ENCODE measurements at places on chromosomes 5 and 9.

GRCh38 chr9:74721696-74722660 lies 165.7 kb downstream of the TRPM6 start:
- DNase-seq, result no peak

GRCh38 chr5:152124409-152125041 lies 199.9 kb upstream of the GLRA1 start:
- DNase-seq, result no peak

DNA sequence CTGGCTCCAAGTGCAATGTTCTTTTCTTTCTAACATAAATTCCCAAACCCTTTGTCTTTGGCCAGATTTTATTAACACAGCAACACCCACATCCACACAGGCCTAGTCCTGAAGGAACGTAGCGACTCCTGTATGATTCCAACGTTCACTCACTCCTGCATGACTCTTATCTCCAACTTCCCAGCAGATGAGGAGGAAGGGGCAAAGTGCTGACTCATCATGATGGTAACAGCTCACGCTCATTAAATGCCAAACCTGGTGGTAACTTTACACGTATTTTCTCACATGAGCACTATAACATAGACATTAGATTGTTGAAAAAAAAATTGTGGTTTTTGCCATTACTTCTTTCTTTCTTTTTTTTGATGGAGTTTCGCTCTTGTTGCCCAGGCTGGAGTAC lies 1349.5 kb downstream of the EFNA5 start:
- no peak for DNase-seq

DNA sequence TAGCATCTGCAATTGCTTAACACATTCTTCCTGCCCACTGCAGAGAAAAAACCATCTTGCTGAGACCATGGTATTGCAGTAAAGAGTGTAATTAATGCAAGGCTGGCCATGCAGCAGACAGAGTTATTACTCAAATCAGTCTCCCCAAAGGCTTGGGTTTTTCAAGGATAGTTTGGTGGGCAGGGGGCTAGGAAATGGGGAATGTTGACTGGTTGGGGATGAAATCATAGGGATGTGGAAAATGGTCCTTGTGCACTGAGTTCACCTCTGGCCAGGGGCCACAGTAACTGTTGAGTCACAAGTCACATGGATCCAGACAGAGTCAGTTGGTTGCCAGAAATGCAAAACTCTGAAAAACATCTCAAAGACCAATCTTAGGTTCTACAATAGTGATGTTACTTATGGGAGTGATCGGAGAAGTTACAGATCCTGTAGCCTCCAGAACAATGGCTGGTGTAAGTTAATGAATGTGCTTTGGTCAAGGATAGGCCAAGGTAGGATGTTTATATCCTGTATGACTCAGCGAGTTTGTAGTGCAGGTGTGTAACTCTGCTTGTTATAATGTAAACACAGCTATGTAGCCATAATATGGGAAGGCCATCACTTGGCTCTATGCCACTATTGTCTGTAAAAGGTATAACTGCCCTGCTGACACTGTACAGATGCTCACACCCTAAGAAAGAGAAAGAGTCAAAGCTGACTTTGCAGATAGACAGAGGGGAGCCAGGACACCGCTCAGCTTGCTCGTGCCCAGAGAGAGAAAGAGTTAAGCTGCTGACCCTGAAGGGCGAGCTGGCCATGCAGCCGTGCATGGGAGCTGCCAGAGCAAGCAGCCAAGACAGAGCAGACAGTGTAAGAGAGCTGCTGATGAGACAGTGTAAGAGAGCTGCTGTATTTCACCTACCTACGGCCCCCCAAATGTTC lies 27.2 kb downstream of the C9orf152 start:
- DNase-seq, result no peak

DNA sequence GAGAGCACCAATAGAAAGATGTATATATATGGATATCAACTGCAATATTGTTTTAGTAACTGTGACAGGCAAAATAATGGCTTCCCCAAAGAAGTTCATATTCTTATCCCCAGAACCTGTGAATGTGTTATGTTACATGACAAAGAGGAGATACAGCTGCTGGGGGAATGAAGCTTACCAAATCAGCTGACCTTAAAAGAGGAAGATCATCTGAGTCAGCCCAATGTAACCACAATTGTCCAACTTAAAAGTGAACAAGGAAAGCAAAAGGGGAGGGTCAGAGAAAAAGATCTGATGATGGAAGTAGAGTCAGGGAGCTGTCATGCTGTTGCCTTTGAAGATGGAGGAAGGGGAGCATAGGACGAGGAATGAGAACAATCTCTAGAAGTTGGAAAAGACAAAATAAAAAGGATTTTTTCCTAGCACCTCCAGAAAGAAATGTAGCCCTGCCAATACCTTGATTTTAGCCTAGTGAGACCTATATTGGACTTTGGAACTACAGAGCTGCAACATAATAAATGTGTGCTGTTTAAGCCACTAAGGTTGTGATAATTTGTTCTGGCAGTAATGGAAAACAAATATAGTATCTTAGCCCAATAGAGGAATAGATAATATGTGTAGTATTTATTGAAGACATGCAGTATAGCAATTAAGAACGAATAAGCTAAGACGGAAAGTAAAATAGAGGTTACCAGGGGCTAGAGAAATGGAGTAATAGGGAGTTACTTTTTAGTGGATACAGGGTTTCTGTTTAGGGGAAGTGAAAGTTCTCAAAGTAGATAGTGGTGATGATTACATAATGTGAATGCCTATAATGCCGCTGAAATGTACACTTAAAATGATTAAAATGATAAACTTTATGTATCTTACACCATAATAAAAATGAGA lies 115.9 kb downstream of the PIK3R1 start:
- no peak for DNase-seq

DNA sequence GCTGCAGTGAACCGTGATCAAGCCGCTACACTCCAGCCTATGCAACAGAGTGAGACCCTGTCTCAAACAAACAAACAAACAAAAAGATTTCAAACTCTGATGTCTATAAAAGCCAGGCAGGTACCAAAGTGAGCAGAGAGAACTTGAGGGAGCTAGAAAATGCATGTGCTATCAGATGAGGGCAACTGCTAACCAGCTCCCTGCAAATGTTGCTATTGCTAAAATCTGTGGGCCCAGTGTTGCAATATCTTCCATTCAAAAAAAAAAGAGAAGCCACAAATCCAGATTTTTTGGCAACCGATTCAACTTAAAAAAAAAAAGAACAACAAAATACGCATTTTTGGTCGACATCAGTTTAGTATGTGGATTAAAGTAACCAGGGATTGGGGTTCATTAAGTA lies 5.5 kb downstream of the UBE2D2 start:
- no peak for DNase-seq

- no peak for DNase-seq
These were observed 59.7 kb upstream of the NEURL1B start for GRCh38 chr5:172581315-172581714.

DNA sequence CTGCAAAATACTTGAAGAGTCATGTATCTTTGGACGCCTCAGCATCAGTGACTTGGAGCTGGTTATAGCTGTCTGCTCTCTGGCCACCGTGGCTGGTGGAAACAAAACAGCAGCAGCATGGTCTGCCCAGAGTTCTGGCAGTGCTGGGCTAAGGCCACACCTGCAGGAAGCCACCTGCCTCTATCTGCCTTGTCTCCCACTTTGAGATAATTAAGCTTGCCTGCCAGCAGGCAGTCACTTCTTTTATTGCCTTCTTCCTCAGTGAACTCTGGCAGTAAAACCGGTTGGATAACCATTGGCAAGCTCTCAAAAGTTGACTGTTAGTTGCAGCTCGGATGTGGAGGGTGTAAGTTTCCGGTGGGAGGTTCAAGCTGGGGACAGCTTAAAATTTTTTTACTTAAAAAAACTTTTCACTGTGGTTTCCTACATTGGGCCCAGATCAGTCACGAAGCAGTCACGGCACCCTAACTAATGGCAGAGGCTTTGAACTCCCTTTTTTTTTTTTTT lies 4.9 kb downstream of the SMIM3 start:
- DNase-seq, result peak; percentile 47

- DNase-seq, result no peak
These were observed 8.8 kb downstream of the CSNK1G3 start for GRCh38 chr5:123520677-123521247.

GRCh38 chr5:91146905-91147600 lies 236.1 kb downstream of the ARRDC3 start:
- no peak for DNase-seq

Measured in stimulated activated CD4-positive, alpha-beta T cell treated with anti-CD3 and anti-CD28 coated beads, Interleukin-4, amount 100 ng/mL, for 48 hours (primary cell).